Aorta (tissue), 5 donors: ENCODE measurements at places on chromosomes 4 and X.

- DNase-seq, result peak; percentile 64
These were observed 99.9 kb upstream of the TENM3 start for GRCh38 chr4:182143086-182143821.

- no peak for DNase-seq
These were observed 44.1 kb upstream of the MBNL3 start for GRCh38 chrX:132532913-132533312.

DNA sequence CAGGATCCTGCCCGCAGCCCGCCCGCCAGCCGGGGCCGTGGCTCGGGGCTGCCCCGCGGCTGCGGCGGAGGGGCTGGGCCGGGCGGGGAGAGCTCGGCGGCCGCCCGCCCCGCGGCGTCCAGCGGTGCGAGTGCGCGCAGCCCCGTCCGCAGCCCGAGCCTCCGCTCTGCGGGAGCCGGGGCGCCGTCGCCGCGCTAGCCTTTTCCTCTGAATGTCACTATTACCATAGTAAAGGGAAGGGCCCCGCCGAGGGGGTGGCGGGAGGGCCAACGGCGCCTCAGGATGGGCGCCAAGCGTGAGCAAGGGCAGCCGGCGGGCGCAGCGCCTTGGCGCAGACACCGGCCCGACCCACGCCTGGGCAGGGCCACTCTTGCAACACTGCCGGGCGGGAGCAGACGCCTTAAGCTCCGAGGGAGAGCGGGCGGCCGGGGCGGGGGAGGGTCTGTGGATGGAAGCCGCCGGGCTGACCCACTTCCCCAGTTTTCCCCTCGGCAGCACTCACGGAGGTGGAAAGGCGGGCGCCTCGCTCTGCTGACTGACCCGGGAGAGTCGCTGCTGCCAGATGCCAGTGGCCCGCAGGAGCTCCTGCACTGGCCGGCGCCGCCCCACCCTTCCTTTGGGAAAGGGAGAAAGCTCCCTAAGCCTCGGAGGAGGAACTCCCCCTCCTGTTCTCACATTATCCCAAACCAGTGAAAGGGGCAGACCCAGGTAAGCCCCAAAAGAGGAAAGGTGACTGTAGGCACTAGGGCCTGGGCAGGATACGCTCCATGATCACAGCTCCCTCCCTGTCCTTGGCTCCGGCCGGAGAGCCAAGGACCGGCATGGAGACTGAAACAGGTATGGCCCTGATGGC lies 329.4 kb downstream of the HNRNPD start:
- peak; percentile 71 for DNase-seq

DNA sequence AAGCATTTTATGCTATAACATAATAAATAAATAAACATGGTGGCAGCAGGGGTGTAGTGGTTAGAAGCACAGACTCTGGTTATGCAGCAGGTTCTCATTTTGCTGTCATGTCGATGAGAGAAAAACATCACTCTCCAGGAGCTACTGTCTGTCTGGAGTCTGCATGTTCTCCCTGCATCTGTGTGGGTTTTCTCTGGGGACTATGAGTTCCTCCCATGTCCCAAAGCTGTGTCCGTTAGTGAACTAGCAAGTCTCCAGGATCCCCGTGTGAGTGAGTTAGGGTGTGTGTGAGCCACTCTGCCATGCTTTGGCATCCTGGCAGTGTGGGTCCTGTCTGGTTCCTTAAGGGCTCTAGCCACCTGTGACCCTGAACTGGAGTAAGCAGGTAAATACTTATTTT lies 585.6 kb upstream of the AGA start:
- no peak for DNase-seq

DNA sequence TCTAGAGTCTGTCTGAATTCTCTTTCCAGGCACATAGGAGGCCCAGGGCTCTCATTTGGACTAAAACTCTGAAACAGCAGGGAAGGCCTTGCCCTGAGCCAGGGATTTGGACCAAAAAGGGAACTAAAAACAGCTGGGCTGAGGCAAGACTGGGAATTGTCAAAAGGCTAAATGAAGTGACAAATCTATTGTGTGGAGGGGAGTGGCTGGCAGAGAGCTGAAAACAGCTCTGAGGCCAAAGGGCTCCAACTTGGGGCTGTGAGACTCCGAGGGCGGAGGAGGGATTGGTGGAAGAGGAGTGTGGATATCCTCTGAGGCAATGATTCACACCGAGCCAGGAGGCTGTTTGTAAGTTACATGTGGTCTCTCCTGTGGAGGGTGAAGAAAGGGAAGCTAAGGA lies 63.2 kb downstream of the PHEX start:
- DNase-seq, result peak; percentile 46
